AG04450 (cell line): ENCODE measurements at places on chromosomes 5 and 9. TPM values are rescaled to one million over a fixed set of nuclear protein-coding genes. Genes with fewer than 3 reads are reported as not detected.

SLC34A3 gene
- polyA plus RNA-seq = not detected in 2 replicates

GRCh38 chr5:120463006-120463680 is 957 bp upstream of the PRR16 start:
- no peak for DNase-seq

TMEM232 gene
- 0.50 and 0.95 TPM in 2 replicates for polyA plus RNA-seq

GRXCR2 gene
- not detected in 2 replicates for polyA plus RNA-seq

PROB1 gene
- polyA plus RNA-seq = 0.19 and 0.25 TPM in 2 replicates

- peak; percentile 18 for DNase-seq
These were observed 2.6 kb upstream of the SMIM23 start for GRCh38 chr5:171783051-171783450.
